ENCODE measurements at places on chromosomes 4 and X. TPM values are rescaled to one million over a fixed set of nuclear protein-coding genes. Genes with fewer than 3 reads are reported as not detected.

DNA sequence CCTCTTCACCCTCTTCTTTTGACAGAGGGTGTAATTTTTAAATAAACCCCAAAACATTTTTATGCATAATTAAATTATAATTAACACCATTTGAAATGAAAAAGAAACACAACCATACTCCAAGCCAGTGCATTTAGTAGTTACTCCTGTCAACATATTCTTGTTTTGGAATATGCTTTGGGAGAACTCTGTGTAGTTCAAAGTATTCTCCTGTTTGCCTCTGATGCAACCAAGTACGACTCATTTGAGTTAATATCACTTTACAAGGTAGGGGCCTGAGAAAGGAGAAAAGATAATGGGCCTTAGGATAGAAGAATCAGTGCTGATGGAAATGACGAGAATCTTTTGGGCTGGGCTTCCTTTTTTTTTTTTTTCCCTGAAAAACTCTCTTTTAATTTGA lies 2.7 kb downstream of the PTPN13 start:
- no peak for DNase-seq
- H3K27ac ChIP-seq: no peak overlapping the region
- peaks cover 13% of the 10 kb centered on the region for H3K4me1 ChIP-seq
- peaks cover 39% of the 10 kb centered on the region for H3K27me3 ChIP-seq
- H3K4me3 ChIP-seq: no peak overlapping the region
- no peaks in the 10 kb centered on the region for H3K36me3 ChIP-seq

DNA sequence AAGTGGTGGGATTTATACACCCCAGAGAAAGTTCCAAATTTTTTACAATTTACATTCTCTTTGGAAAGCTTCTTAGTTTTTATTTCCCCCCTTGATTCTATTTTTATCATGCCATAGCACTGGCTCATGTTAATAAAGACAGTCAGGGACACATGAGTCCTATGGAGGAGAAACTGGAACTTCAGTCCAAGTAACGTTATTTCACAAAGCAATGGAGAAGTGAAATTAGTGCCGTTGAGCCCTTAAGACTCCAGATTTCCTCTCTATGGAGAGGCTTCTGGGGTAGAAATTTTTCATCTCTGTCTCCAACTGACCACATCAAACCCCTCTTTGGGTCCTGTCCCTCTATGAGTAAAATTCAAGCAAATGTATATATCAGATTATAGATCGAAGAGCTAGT lies 12.8 kb upstream of the TASL start:
- H3K4me1 ChIP-seq: no peaks in the 10 kb centered on the region
- no peak for DNase-seq
- H3K4me3 ChIP-seq: no peak overlapping the region

DNA sequence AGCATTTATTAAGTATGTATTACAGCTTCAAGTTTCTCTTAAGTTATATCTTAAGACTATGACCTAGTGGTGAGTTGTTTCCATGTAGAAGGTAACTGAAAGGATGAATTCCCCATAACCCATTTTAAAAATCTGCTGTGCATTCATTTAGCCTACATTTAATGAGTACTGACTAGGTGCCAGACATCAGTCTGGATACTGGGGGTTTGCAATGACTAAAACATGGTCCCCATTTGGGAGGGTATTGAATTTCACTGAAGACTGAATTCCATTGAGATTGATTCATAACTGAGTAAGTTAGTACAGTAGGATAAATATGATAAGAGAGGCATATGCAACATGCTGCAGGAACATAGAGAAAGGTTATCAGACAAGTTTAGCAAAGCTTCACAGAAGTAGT lies 241.5 kb downstream of the FRAS1 start:
- H3K4me1 ChIP-seq: no peaks in the 10 kb centered on the region
- peaks cover 11% of the 10 kb centered on the region for H3K27me3 ChIP-seq
- no peak overlapping the region for H3K4me3 ChIP-seq
- no peak for DNase-seq

DNA sequence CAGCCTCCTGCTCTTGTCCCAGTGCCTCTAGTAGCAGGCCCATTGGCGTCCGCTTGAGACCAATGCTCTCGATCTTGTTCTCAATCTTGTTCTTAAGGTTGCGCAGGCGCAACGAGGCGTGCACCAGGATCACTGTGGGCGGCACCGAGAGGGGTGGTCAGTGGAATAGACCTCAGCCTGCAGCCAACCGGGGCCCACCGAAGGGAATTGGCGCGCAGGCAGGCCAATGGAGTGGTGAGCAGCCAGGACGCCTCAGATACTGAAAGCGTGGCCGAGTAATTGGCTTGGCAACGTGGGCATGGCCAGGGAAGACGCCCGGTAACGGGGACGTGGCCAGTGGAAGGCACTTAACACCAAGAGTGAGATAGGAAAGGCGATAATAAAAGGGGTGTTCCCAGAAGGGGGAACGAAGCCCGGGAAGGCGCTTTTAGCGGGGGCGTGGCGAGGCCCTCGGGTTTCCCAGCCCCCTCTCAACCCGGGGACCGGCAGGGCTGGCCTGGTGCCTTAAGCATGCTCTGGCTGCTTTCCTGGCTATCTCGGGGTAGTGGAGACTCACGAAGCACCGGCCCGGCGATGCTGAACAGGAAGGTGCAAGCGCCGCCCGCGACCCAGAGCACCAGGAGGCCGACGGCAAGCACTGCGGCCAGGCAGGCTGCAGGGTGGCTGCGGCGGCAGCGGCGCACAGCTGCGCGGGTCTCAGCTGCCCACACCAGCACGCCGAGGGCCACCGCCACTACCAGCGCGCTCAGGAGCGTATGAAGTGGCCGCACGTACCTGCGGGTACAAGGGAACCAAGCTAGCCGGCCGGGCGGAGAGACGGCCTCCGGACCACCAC lies 1.7 kb downstream of the PRAF2 start:
- no peak overlapping the region for H3K4me3 ChIP-seq
- H3K36me3 ChIP-seq: peaks cover 14% of the 10 kb centered on the region
- H3K4me1 ChIP-seq: peaks cover 19% of the 10 kb centered on the region
- no peak overlapping the region for H3K27ac ChIP-seq
- no peak for DNase-seq
- no peaks in the 10 kb centered on the region for H3K27me3 ChIP-seq

DNA sequence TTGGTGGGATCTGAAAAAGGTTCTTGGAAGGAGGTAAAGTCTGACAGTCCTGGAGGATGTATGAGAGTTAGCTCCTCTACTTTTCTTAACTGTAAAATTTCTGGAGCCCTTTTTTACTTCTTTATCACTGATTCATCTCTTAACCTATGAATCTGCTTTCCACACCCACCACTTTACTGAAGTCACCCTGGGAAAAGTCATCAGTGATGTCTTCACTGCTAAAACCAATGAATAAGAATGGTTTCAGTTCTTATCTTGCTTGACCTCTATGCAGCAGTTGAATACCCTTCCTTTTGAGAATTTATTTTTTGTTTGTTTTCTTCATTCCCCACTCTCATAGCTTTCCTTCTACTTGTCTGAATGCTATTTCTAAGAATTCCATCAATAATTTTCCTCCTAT lies 80.0 kb downstream of the AREG start:
- no peak overlapping the region for H3K27ac ChIP-seq
- DNase-seq: no peak
- no peaks in the 10 kb centered on the region for H3K27me3 ChIP-seq
- no peak overlapping the region for H3K4me3 ChIP-seq
- H3K36me3 ChIP-seq: no peaks in the 10 kb centered on the region

GRCh38 chrX:50812995-50813842 lies 775 bp downstream of the SHROOM4 start:
- no peaks in the 10 kb centered on the region for H3K36me3 ChIP-seq
- H3K27me3 ChIP-seq: peaks cover 24% of the 10 kb centered on the region
- H3K27ac ChIP-seq: no peak overlapping the region
- H3K4me3 ChIP-seq: no peak overlapping the region
- H3K4me1 ChIP-seq: peaks cover 4% of the 10 kb centered on the region
- no peak for DNase-seq

GRCh38 chr4:73127839-73128453 lies 58.4 kb upstream of the COX18 start:
- no peak for DNase-seq
- H3K27me3 ChIP-seq: no peaks in the 10 kb centered on the region
- H3K4me3 ChIP-seq: no peak overlapping the region
- no peaks in the 10 kb centered on the region for H3K4me1 ChIP-seq

DNA sequence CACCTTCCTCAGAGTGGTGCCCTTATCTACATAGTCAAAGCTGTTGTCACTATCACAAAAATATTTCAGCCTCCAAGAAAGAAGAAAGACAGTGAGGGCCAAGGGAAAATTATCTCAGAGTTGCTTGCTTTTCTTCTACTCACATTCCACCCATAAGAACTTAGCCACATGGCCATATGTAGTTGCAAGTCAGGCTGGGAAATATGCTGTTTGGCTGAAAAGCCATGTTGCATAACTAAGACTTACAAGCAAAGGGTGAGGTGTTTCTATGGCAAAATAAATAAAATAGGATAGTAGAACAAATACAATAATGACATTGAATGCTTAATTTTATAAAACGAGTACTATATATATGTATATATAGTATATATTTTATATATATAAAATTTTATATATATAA lies 365.9 kb upstream of the PABPC4L start:
- DNase-seq: no peak
- H3K27ac ChIP-seq: no peak overlapping the region
- H3K4me3 ChIP-seq: no peak overlapping the region
- no peaks in the 10 kb centered on the region for H3K27me3 ChIP-seq

DNA sequence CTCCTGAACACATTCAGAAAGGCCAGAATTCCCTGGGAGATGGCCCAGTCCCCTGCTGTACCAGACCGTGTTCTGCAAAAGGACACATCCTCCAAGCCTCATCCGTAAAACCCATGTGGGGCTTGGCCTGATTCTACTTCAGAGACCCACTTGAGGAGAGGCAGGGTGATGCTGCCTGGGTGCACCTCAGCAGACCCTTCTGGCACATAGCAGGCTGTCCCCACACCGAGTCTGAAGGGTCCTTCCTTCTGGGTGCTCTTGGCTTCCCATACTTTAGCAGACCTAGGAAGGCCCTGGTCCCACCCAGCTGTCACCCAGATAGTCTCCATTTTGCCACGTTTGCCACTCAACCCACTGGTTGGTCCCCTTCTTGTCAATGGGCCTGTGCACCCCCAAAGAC lies 270.1 kb upstream of the AGTR2 start:
- no peaks in the 10 kb centered on the region for H3K4me1 ChIP-seq
- no peak for DNase-seq
- H3K27ac ChIP-seq: no peak overlapping the region
- H3K4me3 ChIP-seq: no peak overlapping the region
- no peaks in the 10 kb centered on the region for H3K27me3 ChIP-seq
- H3K36me3 ChIP-seq: no peaks in the 10 kb centered on the region

DNA sequence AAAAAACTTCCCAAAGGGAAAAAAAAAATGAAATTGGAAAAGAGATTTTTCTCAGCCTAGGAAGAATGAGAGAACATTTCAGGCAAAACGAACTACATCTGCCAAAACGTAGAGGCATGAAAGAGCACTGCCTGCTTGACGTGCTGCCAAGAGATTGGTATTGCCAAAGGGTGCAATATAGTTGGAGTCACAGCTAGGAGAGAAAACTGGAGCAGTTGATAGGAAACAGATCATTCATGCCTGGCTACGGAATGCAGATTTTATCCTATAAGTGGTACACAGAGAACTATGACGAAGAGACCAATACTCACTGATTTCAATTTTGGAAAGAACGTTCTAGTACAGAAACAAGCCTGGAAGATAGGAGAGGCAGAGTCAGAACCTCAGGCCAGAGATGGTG lies 68.4 kb upstream of the IQCM start:
- H3K4me3 ChIP-seq: no peak overlapping the region
- peaks cover 3% of the 10 kb centered on the region for H3K27me3 ChIP-seq
- H3K4me1 ChIP-seq: no peaks in the 10 kb centered on the region

KLHL4 gene
- total RNA-seq: not detected

CXCL1 gene
- total RNA-seq: not detected

PGAM4 gene
- total RNA-seq: not detected

PDZD4 gene
- total RNA-seq: 0.66 TPM

DIPK2B gene
- not detected for total RNA-seq

GPR119 gene
- not detected for total RNA-seq

ZMAT1 gene
- 35.4 TPM for total RNA-seq
